ENCODE measurements at places on chromosomes 12 and 14.
A peak's percentile ranks its signal among the peaks of the same experiment; 100 is the strongest.

GRCh38 chr12:124413401-124413800 is 118.5 kb downstream of the RFLNA start:
- DNase-seq = no peak

GRCh38 chr12:116144384-116144783 is 133.1 kb downstream of the MED13L start:
- DNase-seq = no peak

DNA sequence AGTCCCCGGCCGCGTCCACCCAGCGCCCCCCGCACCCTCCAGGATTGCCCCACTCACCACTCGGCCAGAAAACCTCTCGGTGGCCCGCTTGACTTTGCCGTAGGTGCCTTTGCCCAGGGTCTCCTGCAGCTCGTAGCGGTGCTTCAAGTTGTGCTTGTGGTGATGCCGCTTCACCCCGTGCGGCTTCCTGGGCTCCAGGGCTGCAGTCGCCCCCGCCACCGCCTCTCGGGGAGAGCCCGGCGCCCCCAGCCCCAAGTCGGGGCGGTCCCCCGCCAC is 459 bp downstream of the NUAK1 start:
- DNase-seq = no peak

DNA sequence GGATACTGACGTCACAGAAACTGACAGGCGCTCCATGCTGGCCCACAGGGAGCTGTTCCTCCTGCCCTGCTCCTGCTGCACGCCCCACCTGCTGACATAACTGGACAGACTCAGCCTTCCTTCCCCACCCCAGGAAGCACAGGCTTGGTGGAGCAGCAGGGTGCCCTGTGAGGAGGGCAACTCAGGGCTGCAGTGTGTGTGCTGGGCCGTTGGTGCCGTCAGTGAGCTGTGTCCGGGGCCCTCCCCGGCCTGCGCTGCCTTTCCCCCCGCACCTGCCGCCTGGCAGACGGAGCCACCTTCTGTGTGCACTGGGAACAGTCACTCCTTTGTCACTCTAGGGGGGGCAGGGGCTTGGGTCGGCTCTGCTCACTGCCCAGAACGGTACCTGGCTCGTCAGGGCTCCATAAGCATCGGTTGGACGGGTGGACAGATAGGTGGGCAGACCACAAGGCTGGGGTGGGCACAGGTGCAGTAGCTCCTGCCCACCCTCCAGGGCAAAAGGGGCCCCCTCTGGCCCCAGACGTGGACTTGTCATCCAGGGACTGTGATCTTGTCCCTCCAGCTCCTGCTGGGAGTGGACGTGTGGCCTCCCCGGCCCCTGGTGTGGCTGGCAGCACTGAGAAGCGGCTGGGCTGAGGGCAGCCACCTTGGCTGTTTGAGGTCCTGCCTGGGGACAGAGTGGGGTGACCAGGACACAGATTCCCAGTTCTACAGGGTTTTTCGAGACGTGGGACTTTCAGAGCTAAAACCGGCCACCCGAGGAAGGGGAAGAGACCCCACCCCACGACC is 32.8 kb downstream of the FBRSL1 start:
- DNase-seq = no peak

- DNase-seq = peak; percentile 78
Observed at GRCh38 chr12:127548123-127548553, 718.8 kb upstream of the TMEM132C start.

DNA sequence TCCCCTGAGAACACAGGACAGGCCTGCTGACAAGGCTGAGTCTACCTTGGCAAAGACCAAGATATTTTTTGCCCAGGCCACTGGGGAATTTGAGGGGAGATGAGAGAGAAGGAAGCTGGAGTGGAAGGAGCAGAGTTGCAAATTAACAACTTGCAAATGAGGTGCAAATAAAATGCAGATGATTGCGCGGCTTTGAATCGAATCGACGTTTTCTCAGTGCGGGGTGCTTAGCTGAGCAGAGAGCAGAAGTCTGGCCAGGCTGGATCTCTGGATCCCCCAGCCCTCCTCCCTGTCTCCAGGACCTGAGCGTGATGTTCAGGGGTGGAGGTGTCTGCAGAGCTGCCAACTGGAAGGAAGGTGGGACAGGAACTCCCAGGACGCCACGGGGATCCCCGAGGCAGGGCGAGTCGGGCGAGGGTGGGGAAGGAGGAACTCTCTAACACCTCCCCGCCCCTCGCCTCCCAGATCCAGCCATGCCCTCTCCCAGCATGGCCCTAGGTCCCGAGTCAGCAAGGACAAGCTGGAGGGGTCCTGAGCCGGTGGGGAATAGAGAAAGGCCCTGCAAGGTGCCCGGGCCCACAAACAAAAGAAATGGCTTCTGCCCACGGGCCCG is 527 bp upstream of the CARMIL3 start:
- DNase-seq = no peak

- DNase-seq = no peak
Observed at GRCh38 chr12:80226576-80226975, 127.2 kb downstream of the OTOGL start.

DNA sequence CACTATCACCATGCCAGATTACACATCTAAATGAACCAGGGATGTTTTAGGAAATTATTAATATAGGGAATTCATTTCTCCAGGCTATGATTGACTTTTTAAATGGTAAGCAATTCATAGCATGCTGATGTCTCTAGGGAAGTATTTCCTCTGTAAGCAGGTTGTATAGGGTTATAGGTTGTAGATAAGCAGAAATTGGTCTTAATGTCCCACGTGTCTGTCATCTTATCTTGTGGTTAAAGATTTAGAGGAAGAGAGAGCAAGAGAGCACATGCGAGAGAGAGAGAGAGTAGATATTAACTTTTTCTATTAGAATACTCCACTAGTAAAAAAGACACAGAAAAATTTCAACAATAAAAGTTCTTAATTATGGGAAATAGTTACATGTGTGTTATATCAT is 32.6 kb downstream of the TRHDE start:
- DNase-seq = no peak

- no peak for DNase-seq
Observed at GRCh38 chr12:8917751-8918150, 3.4 kb downstream of the PHC1 start.

- no peak for DNase-seq
Observed at GRCh38 chr14:76647697-76648298, 113.5 kb upstream of the VASH1 start.

DNA sequence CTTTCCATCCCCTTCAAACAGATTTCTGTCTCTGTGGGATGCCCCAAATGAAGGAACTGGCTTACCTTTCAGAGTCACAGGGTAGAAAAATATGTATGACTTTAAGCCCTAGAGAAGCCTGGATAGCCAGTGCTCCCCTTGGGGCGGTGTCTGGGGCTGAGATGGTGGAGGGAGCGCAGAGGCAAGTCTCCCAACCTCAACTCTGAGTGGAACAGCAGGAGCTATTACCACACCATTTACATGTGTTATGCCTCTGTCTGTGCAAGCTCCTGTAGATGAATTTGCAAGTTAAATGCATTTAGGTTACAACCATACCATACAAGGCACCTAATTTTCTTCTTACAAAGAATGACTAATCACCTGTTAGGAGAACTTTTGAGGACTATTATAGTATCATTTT is 50.4 kb upstream of the CLMN start:
- no peak for DNase-seq

DNA sequence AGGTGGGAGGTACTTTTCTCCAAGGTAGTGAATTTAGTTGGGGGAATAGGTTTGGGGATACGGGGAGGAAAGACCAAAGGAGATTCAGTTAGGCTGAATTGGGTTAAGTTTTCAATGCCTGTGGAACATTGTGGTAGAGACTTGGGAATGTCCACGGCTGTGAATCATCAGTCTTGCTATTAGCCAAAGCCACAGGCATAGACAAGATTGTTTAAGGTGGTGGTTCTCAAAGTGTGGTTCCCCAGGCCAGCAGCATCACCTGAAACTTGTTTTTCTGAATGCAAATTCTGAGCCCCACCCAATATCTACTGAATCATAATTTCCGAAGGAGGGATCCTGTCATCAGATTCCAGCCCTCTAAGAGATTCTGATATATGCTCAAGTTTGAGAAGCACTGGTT is 316.2 kb downstream of the EGLN3 start:
- no peak for DNase-seq

- no peak for DNase-seq
Observed at GRCh38 chr12:106247674-106248311, at the start of gene CKAP4. Gene CKAP4, minus strand, starts transcription at chr12:106248020. Its CDS starts 169 bp downstream, at chr12:106247851.

- no peak for DNase-seq
Observed at GRCh38 chr12:47318963-47319362, 239.2 kb upstream of the AMIGO2 start.

DNA sequence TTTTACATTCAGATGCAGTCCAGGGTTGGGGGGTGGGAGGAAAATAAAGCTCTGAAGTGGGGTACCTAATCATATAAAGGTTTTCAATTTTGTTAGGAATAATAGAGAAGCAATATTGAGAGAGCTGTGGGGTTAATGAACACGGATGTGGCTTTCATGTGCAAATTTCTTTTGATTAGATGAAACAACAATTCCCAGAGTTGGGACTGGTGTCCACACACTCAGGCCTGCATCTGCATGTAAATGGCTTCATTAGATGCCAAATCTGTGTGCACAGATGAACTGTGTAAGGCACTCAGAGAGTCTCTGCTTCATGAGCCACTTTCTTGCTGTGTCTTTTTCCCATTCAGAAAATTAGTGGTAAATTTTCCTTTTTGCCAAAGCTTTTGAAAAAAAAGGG is 377.1 kb upstream of the NOVA1 start:
- no peak for DNase-seq

DNA sequence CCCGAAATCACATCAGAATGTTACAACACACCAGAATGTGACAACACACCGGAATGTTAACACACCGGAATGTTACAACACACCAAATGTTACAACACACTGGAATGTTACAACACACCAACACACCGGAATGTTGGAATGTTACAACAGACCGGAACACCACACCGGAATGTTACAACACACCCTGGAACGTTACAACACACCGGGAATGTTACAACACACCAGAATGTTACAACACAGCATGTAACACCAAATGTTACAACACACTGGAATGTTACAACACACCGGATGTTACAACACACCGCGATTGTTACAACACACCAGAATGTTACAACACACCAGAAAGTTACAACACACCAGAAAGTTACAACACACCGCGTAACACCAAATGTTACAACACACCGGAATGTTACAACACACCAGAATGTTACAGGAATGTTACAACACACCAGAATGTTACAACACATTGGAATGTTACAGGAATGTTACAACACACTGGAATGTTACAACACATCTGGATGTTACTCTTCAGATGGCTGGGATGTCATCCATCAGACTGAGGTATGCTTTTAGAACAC is 21.1 kb downstream of the CHFR start:
- no peak for DNase-seq

DNA sequence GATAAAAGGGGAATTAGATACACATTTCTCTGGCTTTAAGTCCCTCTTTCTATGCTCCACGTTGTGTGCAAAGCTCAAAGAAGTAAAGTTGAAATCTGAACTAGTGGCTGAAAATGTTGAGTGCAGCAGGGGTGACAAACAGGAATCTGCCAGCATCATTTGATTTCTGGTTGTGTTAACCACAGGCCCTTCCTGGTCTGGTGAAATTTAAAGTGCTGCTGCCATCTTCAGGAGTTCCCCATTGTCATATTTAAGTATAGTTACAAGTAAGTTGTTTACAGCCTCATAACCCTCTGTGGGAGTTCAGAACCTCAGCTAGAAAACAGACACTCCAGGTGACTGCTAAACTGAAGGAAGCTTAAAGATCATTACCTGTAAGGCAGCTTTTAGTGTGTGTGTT is 90.9 kb upstream of the CCDC196 start:
- DNase-seq = no peak

GRCh38 chr14:86999036-86999435 is 993.9 kb downstream of the GALC start:
- peak; percentile 87 for DNase-seq
